Ovary (tissue), 10 donors: ENCODE measurements at places on chromosomes 1 and 21. TPM values are rescaled to one million over a fixed set of nuclear protein-coding genes. Genes with fewer than 3 reads are reported as not detected.

NR1I3 gene
- total RNA-seq = not detected

CD1E gene
- not detected for total RNA-seq

DNA sequence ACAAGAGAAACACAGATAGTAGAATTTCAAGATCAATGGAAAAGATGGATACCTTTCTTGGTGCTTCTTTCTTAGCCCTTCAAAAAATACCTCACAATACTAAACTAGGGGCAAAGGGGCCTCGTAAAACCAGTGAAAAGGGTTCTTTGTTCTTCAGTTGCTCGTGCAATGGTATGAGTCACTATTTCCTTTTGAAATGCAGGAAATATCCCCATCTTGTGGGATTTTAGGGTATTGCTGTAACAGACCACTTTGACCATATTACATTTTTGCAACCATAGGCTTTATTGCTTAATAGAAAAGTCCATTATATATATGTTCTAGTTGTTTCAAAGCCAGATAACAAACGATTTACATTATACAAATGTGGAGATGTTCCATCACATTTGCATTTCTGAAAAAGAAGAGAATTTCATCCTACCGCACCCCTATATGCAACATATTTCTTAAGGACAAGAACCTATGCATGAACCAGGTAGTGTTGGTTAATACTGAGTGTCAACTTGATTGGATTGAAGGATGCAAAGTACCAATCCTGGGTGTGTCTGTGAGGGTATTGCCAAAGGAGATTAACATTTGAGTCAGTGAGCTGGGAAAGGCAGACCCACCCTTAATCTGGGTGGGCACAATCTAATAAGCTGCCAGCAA, 88.6 kb upstream of the PKN2 start:
- no peak for DNase-seq

GRCh38 chr1:15489052-15489736, 13.3 kb downstream of the CELA2B start:
- no peak for DNase-seq

KRTAP19-7 gene
- total RNA-seq = not detected

DNA sequence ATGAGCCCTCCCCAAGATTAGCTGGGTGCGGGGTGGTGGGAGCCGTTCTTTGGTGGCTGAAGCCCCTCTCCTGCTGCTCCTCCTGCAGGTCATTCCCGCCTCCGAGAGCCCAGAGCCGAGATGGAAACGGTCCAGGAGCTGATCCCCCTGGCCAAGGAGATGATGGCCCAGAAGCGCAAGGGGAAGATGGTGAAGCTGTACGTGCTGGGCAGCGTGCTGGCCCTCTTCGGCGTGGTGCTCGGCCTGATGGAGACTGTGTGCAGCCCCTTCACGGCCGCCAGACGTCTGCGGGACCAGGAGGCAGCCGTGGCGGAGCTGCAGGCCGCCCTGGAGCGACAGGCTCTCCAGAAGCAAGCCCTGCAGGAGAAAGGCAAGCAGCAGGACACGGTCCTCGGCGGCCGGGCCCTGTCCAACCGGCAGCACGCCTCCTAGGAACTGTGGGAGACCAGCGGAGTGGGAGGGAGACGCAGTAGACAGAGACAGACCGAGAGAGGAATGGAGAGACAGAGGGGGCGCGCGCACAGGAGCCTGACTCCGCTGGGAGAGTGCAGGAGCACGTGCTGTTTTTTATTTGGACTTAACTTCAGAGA, 448 bp downstream of the G0S2 start:
- peak; percentile 45 for DNase-seq
